A172 (cell line): ENCODE measurements at places on chromosomes 16 and 17.
A peak's percentile ranks its signal among the peaks of the same experiment; 100 is the strongest.

DNA sequence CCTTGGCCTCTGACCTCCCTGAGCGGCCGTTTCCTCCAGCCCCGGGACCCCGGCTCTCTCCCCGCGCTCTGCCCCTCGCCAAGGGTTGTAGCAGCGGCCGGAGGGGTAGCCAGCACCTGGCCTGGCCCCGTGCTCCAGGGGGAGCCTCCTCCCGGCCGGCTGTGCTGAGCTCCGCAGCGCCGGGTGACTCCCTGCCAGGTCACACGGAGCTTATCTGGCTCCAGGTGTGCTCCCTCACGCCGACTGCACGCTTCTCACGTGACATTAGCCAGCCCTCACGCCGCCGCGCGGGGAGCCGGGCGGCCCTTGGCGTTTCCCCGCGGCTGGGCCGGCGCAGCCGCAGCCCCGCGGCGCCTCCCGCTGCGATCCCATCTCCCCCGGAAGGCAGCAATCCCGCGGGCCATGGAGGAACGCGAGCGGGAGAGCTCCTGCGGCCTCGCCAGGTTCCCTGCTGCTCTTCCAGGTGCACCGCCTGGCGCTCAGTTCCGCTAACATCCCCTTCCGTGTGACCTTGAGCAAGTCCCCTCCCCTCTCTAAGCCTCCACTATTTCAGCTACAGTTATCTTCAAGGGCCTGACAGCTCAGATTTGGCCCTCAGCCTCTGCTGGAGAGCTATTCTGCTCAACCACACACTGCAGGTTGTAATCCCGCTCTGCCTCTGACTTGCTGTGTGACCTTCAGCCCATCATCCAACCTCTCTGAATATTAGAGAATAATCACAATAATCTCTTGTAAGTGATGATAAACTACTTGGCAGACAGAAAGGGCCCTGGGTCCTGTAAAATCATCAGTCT is 3.4 kb downstream of the MYO18A start:
- peak; percentile 49 for DNase-seq

DNA sequence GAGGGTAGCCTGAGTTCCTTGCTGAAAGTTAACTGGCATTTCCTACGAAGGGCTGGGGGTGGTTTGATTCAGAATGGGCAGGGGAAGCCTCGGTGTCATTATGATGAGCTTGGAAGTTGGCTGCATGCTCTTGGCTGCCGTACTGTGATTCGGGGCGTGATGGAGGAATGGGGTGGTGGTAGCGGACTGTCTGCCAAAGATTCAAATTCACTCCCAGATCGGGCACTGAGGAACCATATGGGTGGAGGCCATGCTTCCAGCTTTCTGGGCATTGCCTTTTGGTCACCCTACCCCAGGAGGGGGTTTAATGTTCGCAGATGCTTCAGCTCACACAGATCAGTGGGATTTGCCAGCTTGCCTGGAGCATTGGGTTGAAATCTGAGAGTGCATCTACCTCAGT is 492.8 kb upstream of the EEF2KMT start:
- no peak for DNase-seq

GRCh38 chr17:18182978-18183333 is 672 bp upstream of the ALKBH5 start:
- DNase-seq: no peak

- DNase-seq: no peak
These were observed 225.8 kb downstream of the IRX3 start for GRCh38 chr16:54060599-54061421.

GRCh38 chr17:60095381-60095780 is 16.7 kb upstream of the HEATR6 start:
- no peak for DNase-seq

DNA sequence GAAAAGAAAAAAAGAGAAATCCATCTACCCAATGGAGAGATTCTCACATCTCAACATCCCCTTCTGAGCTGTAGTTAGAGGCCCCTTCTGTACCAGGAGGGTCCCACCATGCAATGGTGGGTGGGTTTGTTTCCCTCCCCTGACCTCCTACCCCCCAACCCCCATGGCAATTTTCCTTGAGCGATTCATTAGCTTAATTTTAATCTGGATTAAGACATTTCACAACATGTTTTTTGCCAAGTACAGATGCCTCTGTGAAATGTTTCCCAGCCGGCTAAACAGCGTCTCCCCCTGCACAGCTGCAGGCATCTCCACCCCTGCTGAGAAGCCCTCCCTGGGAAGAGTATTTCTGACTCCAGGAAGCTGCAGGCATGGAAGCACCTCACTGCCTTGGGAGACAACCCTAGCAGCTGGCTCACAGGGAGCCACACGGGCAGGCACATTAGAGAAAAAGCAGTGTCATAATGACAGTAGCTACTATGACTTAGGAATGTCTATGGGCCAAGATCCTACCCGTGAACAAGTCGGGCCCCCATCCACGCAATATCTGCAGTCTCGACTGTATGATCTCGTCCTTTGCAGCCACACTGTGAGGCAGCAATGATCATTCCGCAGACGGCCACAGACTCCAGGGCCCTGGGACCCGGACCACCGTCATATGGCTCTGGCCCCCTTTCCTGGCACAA is 117.3 kb downstream of the ADCY9 start:
- peak; percentile 38 for DNase-seq

DNA sequence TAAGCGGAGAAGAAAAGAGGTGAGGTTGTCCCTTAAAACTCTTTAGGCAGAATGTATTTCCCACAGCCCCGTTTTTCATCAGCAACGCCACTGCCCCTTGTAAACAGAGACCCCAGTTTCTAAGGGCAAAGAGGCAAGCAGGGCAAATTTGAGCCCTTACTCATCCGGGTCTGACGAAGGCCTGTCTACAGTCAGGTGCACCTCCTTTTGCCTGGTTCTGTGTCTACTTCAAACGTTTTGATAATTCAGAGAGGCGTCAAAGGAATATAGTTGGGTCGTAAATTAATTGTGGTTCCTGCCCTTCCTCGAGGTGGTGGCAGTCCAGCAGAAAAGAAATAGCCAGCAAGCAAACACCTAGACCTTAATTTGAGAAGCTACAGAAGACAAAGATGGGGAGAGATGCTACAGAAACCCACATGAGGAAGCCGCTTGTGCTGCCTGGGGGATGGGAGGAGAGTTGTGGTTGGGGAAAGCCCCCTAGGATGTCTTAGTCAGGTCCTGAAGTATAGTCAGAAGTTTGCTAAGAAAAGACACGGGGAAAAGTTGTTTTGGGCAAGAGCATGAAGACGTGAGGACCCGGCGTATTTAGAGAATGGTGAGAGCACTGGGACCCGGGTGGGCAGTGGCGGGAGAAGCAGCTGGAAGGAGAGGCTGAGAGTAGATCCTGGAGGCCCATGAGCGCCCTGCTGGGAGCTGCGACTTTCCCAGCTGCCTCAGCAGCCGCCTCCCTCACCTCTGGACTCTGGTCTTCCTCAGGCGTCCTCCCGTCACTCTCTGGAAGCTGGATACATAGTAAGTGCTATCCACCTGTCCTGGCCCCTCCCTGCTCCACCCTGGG is 2.4 kb downstream of the FBRS start:
- peak; percentile 58 for DNase-seq

GRCh38 chr17:63751806-63752205 is 10.2 kb upstream of the STRADA start:
- no peak for DNase-seq

DNA sequence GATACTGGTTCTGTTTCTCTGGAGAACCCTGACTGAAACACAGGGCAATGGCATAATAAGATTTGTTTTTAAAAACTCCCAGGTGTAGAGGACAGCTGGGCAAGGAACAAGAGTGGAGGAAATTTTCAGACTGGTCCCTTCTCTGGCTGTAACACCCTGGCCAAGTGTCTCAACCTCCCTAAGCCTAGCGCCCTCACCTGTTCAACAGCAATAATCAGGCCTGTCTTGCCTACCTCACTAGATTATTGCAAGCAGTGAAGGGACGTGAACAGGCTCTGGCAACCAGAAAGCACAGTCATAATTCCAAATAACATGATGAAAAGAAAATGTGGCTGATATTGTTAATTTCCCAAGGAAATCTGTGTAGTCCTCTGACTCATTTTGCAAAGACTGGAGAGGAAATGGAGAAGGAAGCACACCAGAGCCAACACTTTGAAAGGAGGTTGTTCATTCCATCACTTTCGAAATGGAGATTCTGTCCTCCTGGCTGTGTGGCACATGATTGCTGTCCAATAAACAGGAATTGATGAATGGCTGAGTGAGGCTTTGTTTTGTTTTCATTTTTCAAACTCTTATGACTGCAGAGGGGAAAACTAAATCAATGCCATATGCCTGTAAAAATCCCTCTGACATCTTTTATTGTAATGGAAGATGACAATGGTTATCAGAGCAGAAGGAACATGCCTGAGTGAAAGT is 87.5 kb upstream of the HLF start:
- no peak for DNase-seq

GRCh38 chr16:65672960-65673359 is 551.1 kb upstream of the CDH11 start:
- peak; percentile 87 for DNase-seq

DNA sequence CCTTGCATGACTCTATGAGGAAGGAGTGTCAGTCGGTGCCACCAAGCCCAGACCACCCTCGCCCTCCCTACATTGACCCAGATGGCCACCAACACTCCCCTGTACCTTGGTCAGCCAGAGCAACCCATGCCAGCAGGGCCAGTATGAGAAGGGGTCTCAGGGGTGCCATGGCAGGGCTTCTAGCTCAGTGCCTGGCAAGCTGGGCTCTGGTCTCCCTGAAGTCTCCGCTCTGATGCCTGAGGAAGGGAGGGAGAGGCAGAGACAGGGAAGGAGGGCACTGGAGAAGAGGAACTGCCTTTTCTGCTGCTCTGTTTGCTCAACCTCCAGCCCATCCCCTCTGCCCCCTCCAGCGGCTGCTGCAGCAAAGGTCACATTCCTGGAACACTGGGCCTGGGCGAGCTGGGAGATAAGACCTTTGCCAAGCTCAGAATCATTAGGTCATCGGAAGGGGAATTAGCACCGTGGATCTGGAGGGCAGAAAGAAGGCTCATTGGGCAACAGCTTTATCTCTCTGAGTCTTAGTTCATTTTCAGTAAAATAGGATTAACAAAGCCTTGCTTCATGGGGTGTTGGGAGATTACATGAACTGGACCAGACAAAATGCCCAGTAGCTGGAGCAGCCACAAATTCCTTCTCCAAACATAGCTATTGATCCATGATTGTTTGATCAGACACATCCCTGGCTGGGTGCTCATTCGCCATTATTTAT is at the start of gene VTN:
VTN (minus strand) TSS at position 273 of the 709 bp plus-strand sequence; CDS start at position 169, 104 bp downstream.
- peak; percentile 72 for DNase-seq

DNA sequence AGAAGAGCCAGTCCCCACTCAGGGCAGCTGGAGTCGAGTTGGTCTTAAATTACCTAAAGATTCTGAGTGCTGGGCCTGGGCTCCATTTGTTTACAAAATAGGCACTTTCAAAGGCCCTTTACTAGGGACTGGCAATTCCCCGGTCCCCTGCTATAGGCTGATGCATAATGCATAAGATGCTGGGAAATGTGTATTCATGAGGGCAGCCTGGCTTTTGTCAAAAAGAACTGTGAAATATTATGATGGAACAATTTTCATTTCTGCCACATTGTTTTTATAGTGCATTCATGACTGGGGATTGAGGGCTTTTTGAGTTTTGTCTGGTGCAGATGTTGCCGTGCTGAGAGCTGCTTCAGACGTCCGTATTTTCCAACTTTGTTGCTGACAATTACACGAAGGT is 617.0 kb upstream of the CDH5 start:
- no peak for DNase-seq

DNA sequence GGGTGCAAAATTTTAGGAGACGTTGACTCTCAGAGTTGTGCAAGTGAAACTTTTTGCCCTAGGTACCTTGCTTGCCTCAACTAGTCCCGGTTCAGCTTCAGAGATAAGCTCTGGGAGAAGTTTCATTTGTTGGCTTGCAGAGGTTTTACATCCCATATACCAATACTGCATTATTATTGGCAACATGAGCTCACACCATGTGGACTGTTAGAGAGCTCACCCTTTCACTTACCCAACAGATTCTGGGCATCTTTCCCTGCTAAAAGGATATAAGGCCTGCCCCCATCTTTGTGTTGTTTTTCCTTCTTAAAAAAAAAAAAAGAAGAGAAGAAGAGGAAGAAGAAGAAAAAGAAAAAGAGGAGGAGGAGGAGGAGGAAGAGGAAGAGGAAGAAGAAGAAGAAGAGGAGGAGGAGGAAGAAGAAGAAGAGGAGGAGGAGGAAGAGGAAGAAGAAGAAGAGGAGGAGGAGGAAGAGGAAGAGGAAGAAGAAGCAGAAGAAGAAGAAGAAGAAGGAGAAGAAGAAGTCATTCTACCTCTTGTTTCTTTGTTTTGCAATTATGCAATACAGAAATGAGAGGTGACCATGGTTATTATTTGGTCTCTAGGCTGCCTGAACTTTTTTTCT is 292.6 kb upstream of the IRX3 start:
- no peak for DNase-seq

GRCh38 chr16:496097-496886 is 31.2 kb upstream of the CAPN15 start:
- DNase-seq: no peak

GRCh38 chr17:72125742-72126141 is 4.9 kb downstream of the SOX9 start:
- no peak for DNase-seq

- no peak for DNase-seq
These were observed 821 bp downstream of the SOCS7 start for GRCh38 chr17:38352245-38353085.

- DNase-seq: no peak
These were observed 5.9 kb downstream of the KRT14 start for GRCh38 chr17:41580687-41581365.

DNA sequence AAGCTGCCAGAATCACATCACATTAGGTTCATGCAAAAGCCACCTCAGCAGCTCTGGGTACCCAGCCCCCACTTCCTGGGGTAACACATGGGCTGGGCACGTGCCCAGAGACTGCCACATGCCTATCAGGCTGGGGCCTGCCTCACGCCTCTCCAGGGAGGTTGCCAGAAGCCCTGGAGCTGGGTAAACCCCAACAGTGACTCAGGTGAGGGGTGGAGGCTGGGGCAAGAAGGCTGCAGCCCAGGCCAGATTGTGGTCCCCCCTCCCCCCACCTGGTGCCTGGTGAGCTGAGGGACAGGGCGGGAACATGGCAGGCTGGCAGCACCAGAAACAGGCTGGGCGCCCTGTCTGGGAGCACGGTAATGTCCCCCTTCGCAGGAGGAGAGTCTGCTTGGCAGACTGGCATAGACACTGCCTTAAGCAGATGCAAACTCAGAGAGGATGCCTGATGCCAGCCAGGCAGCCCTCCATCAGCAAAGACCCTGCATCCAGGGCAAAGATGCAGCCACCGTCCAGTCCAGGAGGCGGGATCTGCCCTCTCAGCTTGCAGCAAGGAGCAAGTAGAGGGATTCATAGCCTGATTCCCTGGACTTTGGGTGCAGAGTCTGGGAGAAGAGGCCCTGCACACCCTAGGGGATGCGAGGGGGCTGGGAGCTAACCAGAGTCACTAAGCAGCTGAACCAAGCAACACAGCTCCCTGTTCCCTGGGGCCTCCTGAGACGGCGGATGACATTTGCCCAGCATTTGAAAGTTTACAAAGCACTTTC is 28.8 kb downstream of the NGFR start:
- DNase-seq: peak; percentile 75
